ENCODE measurements at places on chromosomes 6 and 20.
A peak's percentile ranks its signal among the peaks of the same experiment; 100 is the strongest.

- DNase-seq, result no peak
Measured at GRCh38 chr20:10658051-10658823, 15.6 kb downstream of the JAG1 start.

- no peak for DNase-seq
Measured at GRCh38 chr6:169470790-169471189, 217.1 kb upstream of the THBS2 start.

DNA sequence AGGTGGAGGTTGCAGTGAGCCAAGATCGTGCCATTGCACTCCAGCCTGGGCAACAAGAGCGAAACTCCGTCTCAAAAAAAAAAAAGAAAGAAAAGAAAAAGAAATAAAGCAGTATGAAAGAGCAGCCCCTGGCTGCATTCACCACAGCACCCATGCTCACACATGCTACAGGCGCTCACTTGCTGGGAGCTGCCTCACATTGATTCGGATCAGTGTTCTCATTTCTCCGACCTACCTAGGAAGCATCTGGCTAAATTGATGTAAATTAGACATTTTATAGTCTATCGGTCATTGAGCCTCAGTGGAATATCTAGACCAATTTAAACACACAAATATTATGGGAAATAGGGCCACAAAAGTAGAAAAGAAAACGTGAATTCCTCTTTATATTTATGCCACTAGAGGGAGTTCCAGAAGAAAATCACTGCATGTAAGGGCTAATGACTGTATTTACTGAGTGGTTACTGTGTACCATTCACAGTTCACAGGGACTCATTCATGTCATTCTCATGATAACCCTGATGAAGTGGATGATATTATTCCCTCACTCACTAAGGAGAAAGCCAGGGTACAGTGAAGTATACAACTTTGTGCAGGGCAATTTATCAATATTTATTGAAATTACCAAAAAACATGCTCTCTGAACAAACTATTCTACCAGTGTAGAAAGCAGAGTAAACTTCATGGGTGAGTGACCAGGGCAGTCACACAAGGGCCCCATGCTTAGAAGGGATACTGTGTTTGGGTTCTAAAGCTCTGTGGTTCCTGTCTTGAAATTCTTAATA, 5.3 kb upstream of the MOG start:
- DNase-seq, result no peak

GRCh38 chr6:164455835-164456234, 853.6 kb downstream of the C6orf118 start:
- DNase-seq, result no peak

GRCh38 chr6:5992551-5993225, 14.0 kb downstream of the NRN1 start:
- no peak for DNase-seq

DNA sequence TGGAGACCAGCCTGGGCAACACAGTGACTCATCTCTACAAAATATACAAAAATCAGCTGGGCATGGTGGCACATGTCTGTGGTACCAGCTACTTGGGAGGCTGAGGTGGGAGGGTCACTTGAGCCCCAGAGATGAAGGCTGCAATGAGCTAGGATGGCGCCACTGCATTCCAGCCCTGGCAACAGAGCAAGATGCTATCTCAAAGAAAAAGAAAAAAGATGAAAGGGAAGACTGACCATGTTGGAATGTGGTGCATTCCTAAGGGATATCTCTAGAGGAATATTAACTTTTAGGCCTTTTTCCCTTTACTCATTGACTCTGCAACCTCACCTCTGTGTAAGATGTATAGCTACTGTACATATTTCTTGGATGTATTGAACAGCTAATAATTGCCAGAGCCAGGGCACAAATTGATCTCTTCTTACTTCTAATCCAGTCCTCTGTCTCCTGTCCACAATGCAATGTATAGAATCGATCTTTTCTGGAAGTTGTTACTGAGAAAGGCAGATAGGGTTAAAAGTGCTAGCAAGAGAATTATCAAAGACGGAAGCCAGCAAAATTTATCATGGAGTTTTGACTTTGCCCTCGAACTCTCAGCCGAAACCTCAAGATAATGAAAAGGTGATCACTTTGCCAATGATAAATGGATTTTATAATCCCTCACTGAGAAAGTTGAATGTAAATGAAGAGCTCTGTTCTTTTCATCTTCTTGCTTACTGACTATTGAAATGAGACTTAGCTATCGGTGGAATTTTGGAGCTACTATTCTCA, 46.3 kb downstream of the GCNT2 start:
- DNase-seq, result no peak

- DNase-seq, result no peak
Measured at GRCh38 chr20:63895952-63896263, 982 bp downstream of the DNAJC5 start.

DNA sequence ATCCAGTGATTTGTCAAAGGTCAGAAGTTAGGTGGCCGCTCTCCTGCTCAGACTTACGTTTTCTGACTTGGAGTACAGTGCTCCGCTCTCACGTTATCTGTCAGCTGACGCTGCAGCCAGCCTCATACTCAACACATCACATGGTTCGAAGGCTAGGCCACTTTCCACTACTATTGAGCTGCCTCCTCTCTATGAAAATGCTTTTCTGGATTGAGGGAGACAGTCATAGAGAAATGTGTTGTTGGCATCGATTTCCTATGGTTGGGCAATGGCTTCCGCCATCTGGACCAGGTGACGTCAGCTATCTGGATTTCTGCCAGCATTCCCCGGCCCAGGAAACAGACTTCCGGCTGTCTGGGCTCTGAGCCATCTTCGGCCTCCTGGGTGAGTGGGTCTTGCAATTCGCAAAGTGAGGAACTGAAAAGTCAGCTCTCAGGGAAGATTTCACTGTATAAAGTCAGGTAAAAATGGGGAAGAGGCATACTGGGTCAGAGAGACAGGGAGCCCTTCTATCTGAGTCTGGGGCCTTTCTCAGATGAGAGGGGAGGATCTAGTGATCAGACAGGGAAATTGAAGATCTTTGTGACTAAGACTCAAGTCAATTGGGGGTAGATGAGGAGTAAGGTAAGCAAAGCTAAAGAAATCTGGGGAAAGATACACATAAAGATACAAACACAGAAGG, 37.5 kb upstream of the IER3 start:
- DNase-seq, result no peak

GRCh38 chr6:136415351-136416007, 125.8 kb upstream of the BCLAF1 start:
- no peak for DNase-seq

- DNase-seq, result no peak
Measured at GRCh38 chr6:1758076-1758679, 148.5 kb downstream of the FOXC1 start.

DNA sequence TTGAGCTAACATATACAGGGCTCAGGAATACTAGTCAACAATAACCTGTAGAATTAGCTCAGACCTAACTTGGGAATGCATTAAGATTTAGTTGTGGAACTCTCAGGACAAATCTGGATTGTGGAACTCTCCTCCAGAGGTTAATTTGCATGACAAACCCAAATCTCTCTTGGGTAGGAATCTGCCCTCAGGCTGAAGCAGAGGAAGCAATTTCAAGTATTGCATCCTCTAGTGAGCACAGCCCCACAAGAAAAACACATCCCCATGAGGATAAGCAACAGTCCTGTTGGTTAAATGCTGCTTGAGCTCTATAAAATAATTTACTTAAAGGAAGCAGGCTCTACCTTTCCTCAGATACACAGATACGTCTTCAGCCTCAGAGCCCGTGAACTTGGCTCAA, 170.9 kb upstream of the STXBP5 start:
- no peak for DNase-seq

DNA sequence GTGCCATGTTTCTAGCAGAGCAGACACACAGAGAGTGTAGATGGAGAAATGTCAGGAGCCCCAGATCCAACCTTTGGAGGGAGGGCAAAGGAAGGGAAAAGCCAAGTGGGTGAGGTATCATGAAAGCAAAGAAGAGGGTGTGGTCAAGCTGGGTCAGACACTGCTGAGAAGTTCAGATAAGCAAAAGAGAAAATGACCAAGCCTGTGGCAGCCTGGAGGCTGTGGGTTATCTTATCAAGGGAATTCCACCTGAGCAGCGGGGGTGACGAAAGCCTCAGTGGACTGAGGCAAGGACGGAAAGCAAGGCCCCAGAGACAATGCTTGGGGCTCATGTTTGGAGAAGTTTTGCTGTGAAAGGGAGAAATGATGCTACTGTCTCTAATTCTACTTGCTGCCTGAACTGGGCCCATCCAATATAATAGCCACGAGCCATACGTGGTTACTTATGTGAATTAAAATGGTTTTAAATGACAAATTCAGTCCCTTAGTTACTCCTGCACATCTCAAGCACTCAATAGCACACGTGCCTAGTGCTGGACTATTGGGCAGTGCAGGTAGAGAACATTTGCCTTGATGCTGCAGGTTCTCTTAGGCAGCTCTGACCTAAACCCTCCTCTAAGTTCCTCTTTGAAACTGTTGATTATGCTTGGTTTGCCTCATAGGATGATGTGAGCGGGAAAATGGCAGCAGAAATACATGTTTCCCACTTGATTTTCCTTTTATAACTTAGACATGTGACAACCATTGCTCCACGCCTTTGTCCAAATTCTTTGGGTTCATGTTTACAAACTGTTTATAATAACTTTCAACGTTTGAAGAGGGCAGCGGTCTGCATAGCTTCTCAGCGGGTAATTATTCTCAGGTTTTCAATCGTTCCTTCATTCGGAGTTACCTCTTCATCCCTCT, 63.7 kb downstream of the SLC22A23 start:
- no peak for DNase-seq

- peak; percentile 7 for DNase-seq
Measured at GRCh38 chr20:33211817-33212424, 5.2 kb upstream of the BPIFA3 start.

DNA sequence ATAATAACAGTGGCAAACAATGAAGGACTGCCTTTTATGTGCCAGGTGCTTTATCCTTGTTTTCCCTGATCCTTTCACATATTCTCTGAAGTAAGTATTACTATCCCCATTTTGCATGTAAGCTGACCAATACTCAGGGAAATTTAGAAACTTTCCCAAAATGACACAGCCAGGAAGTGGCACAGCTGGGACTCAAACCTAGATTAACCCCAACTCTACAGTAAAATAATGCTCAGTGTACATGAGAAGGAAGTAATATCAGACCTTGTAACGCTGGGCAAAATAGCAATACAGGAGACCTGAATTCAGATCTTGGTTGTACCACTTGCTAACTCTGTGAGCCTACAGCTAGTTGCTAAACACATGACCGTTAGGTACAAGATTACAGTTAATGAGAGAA, 26.8 kb upstream of the NRSN1 start:
- no peak for DNase-seq

- DNase-seq, result no peak
Measured at GRCh38 chr20:37681384-37682112, 12.3 kb upstream of the CTNNBL1 start.

- no peak for DNase-seq
Measured at GRCh38 chr6:131084982-131085381, 21.9 kb upstream of the EPB41L2 start.

DNA sequence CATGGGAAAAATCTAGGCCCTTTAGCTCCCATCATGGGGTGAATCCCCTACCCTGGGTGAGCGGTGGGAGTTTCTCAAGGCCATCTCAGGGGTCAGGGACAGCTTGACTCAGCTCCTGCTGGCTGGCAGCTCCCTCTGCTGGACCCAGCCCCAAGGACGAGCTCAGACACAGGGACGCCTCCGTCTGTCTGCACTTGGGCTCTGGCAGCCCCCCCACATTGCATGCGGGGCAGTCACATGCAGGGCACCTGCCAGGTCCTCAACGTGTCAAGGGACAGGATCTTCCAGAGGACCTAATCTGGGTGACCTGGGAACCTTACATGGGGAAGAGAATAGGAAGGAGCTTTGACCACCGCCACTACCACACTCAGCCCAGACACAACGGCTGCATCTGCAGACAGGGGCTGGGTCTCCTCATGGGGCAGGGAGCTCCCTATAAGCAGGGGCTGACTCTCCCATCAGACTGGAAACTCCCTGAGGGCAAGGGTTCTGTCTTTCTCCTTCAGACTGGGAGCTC, 173.4 kb downstream of the MRPL14 start:
- DNase-seq, result no peak

- DNase-seq, result no peak
Measured at GRCh38 chr6:2876210-2877056, 26.7 kb downstream of the SERPINB9 start.

DNA sequence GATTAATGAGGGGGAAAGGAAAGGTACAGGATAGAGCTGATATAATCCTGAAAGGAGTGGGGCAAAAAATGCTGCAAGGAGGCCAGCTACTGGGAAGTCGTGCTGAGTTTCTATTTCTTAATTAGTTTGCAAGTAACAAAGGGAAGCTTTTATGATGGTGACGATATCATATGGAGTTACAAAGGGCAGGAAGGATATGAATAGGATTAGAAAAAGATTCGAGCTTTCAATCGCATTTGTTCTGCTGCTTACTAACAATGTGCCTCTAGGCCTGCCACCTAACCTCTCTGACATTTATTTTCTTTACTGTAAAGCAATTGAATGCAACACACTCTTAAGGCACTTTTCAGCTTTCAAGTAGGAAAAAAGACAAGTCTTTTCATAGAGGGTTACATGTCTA, 219.2 kb downstream of the CLVS2 start:
- DNase-seq, result no peak

- peak; percentile 35 for DNase-seq
Measured at GRCh38 chr6:46011188-46012085, 4.2 kb downstream of the CLIC5 start.

GRCh38 chr6:162701551-162701950, 26.0 kb downstream of the PRKN start:
- no peak for DNase-seq

GRCh38 chr6:42047790-42048405, 2.4 kb upstream of the TAF8 start:
- no peak for DNase-seq

DNA sequence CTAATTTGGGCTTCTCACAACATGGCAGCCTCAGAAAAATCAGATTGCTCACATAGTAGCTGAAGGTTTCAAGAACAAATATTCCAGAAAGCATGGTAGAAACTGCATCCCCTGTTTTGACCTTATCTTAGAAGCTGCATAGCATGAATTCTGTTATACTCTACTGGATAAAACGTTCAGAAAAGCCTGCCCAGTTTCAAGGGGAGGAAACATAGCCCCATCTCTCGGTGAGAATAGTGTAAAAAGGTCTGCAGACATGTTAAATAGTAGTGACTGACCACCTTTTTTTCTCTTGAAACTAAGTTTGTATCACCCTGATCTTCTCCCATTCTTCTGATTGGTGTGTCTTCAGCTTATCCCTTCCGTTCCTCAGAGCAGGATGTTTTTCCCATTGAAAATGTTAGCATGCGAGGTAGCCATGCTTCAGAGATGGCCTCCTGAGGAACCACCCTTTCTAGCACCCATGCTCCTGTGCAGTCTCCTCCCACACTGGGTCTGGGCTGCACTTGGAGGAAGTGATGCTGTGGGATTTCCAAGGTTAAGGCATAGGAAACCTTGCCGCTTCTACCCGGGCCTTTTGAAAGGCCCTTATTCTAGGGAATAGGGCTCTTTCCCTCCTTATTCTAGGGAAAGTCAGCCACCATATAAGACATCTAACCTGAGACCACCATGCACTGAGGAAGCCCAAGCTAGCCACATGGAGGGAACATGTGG, 50.1 kb downstream of the MARCKS start:
- no peak for DNase-seq
